RWPE1 (cell line): ENCODE measurements at places on chromosomes 2 and 18.
A peak's percentile ranks its signal among the peaks of the same experiment; 100 is the strongest.

DNA sequence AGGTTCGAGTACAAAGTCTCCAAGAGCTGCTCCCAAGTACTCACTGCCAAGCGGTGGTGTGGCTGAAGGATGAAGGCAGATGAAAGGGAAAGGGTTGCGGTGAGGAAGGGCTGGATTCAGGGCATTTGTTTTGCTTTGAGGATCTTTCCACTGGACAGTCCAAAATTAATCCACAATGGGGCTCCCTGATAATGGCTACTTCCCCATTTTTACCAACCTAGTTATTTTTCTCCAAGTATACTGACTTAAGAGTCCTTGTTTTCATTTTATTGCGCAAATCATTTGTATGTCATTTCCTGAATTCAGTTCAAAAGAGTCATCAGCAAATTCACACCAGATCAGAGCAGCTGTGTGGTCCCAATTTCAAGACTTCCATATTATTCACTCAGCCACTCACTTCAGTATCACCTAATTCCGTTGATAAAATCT, 464 bp upstream of the SESTD1 start:
- DNase-seq, result no peak

- DNase-seq, result no peak
Measured at GRCh38 chr2:128454980-128455720, 136.5 kb upstream of the HS6ST1 start.

- no peak for DNase-seq
Measured at GRCh38 chr2:38432820-38433606, 55.9 kb upstream of the ATL2 start.

- DNase-seq, result peak; percentile 9
Measured at GRCh38 chr2:100257939-100258338, 64.4 kb downstream of the LONRF2 start.

- DNase-seq, result no peak
Measured at GRCh38 chr2:46225730-46226129, 71.5 kb upstream of the EPAS1 start.

- DNase-seq, result peak; percentile 27
Measured at GRCh38 chr2:190344276-190344827, 963 bp downstream of the INPP1 start.

GRCh38 chr2:155377266-155377680, 678.8 kb downstream of the KCNJ3 start:
- DNase-seq, result peak; percentile 2

- DNase-seq, result no peak
Measured at GRCh38 chr2:190575263-190575662, 40.7 kb upstream of the NEMP2 start.

DNA sequence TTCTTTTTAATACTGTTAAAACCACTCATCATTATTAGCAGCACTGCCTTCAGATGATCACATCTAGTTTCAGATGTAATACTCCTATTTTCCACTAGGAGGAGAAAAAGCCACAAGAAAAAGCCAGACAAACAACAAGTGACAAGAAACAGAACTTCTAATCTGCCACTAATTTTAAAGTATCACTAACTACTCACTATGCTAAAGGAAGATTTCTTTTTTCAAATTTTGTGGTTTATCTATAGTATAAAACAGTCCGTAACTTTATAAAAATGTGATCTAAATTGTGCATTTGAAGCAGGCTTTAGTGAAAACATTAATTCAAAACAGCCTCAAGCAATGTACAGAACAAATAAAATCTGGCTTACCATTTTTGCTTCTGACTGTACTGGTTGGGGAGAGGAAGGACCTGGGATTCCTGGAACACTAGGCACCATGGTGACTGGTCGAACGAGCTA, 56.8 kb downstream of the ATF2 start:
- DNase-seq, result peak; percentile 36

GRCh38 chr2:129857200-129857599, 122.3 kb upstream of the RAB6C start:
- no peak for DNase-seq

GRCh38 chr2:86372641-86373502, 35.4 kb upstream of the REEP1 start:
- DNase-seq, result peak; percentile 48

DNA sequence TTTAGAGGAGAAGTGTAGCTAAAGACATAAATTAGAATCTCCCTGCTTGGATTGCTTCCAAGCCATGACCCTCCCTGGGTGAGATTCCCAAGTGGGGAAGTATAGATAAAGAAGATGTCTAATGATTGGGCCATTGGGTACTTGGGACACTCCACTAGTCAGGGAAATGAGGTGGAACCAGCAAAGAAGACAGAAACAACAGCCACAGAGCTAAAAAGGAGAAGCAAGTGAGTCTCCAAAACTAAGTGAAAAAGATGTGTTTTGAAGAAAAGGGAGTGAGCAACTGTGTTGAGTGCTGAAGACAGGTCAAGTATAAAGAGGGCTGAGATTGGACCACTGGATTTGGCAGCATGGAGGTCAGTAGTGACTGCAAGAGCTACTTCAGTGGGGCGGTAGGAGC, 276.7 kb upstream of the STON1 start:
- DNase-seq, result no peak

- DNase-seq, result no peak
Measured at GRCh38 chr18:36301884-36302283, 4.4 kb downstream of the FHOD3 start.

DNA sequence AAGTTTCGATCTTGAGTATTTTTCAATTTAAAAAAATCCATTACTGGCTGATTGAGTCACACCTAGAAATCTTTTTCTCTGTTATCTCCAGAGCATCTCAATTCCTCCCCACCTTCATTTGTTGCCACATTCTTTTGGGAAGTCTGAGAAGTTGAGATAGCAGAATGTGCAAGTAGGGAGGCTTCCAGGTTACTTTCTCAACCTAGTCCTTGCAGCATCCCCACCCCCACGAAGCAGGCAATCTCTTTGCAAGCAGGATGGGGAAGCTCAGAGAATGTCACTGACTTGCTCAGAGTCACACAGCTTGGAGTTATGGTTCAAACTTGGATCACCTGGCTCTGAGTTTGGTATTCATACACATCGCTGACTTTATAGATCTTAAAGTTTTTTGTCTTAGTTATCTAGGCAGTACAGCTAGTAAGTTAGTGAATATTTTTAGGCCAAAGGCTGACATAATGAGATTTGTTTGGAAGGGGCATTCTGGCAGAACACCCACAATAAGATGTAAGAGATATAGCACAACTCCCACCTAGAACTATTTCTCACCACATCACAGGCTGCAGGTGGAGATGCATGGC, 25.9 kb upstream of the LCLAT1 start:
- no peak for DNase-seq

GRCh38 chr2:19028587-19029375, 329.6 kb downstream of the OSR1 start:
- DNase-seq, result no peak

GRCh38 chr2:230053753-230054478, 14.8 kb downstream of the SLC16A14 start:
- peak; percentile 75 for DNase-seq

- no peak for DNase-seq
Measured at GRCh38 chr18:44638811-44639210, 41.9 kb upstream of the SETBP1 start.

DNA sequence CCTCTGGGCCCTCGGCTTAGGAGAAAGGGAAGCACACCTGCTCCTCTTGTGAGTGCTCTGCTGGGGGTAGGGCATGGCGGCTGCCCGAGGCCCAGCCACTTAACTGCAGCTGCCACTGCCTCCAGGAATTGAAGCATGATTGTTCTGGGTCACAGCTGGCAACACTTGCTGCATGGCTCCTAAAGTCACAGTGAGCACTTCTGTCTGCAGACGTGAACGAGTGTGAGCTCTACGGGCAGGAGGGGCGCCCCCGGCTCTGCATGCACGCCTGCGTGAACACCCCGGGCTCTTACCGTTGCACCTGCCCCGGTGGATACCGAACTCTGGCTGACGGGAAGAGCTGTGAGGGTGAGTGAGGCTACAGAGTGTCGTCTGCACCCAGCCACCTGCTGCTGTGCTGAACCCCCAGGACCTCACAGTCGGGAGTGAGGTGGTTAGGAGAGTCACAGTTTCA, 44.4 kb downstream of the FBLN7 start:
- DNase-seq, result no peak

- DNase-seq, result no peak
Measured at GRCh38 chr2:144201126-144201525, 318.8 kb downstream of the ZEB2 start.

DNA sequence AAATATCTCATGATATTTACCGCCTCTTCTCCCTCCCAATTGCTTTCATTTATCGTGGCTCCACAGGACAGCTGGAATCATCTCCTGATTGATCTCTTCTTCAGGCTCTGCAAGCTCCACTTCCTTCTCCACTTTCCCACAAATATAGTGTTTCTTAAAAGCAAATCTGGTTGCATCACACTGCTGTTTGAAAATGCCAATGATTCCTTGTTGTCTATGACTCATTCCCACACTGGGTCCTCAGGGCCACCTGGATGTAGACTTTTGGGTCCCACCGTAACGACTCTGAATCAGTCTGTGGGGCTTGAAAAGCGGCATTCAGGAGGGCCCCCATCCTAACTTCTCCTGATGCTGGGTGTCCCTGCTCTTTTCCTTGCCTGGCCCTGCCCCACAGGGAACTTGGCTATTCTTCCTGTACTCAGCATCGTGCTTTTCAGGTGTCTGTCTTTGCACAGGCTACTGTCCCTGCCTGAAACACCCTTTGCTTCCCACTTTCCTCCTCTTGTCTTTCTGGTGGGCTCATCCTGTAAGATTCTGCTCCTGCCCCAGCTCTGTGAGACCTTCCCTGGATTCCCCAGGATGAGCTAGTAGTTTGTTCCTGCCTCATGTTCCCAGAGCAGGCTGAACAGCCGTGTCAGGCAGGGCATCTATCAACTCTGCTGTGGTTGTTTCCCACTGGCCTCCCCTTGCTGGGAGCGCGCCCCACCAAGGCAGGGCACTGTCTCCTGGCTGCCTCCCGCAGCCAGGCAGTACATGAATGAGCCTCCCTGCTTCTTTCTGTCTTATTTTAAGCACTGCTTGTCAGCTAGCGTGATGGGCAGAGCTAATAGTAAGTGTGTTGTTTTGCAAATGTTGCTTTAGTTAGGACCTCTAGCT, 111.9 kb downstream of the KCTD1 start:
- DNase-seq, result peak; percentile 69

GRCh38 chr2:239181074-239181902, 219.5 kb downstream of the HDAC4 start:
- no peak for DNase-seq

GRCh38 chr18:366466-367061, 98.7 kb upstream of the THOC1 start:
- DNase-seq, result no peak

DNA sequence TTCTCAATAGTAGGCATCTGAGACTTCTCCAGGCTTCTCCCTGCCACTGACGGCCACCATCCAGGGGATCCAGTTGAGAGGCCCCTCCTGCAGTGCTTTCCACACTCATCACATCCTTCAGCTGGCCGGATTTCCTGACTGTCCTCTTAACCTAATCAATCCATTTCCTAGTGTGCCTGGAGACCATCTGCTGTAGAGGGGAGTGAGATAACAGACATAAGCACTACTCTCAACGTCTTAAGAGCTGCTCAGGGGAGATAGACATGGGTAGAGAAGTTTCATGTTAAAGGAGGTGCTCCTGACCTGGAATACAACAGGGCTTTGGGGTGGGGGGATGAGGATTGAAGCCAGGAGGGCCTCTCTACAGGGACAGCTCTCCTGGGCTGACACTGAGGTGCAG, 14.2 kb downstream of the SPR start:
- no peak for DNase-seq

GRCh38 chr2:15435474-15435873, 125.7 kb downstream of the NBAS start:
- no peak for DNase-seq

DNA sequence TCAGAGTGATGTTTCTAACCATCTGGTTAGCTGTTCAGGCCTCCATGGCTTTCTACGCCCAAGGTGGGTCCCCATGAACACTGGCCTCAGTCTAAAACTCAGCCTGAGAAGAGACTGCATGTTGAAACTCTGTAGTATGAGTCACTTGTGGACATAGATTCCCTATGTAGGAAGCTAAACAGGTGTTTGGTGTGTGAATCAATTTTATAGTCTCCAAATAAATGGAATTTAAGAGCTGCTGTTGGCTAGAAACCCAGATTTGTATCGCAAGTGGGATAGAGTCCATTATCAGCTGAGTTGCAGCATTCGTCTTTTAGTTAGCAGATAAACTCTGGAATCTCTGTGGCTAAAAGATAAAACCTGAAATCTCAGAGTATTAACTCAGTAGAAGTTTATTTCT, 131.4 kb downstream of the KCNS3 start:
- DNase-seq, result no peak

GRCh38 chr2:233247116-233247515, 4.4 kb upstream of the ATG16L1 start:
- no peak for DNase-seq

DNA sequence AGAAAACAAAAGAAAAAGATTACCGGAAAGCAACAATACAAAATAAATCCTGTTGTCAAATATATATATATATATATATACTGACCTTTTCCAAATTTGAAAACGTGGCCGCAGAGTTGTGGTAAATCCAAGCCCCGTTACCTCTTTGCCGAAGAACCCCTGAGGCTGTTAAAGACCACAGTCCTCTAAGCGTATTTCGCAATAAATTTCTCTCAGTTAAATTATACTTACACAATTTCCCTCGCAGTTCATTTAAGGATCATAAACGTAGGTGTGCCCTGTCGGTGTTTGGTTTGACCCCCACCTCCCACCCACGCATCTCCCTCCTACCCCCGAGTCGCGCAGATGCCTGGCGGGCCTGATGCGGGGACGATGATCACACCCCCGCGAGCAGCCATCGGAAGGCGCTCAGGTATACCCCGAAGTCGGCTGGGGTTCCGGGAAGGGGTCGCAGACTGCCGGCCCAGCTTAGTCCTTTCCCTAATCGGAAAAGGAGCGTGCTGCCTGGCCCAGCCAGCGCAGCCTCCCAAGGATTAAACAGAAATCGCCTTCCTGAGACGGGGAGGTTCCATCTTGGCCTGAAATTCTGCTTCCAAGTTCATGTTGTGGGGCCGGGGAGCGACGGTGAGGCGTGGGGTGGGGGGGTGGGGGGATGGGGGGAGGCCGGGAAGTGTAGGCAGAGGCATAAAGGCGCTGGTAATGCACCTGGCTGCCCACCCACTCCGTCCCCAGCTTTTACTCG, 2.9 kb upstream of the MEIS1 start:
- no peak for DNase-seq

DNA sequence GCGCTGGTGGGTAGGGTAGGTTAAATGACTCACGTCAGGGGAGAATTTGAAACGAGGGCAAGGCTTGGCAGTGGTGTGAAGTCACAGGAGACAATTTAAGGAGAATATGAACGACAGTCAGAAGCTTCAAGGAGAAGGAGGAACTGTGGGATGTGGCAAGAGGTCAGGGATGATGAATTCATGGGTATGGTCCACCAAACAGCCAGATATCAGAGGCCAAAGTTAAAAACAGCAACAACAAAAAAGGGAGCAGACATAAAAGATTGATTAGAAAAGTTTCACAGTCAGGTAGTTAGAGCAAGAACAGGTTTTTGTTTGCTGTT, 1.4 kb upstream of the ZNF396 start:
- DNase-seq, result no peak
